Epithelial cell of esophagus (primary cell): ENCODE measurements at places on chromosomes 1 and 21.
A peak's percentile ranks its signal among the peaks of the same experiment; 100 is the strongest.

GRCh38 chr21:46562964-46563607 lies 41.8 kb downstream of the S100B start:
- DNase-seq, result no peak

DNA sequence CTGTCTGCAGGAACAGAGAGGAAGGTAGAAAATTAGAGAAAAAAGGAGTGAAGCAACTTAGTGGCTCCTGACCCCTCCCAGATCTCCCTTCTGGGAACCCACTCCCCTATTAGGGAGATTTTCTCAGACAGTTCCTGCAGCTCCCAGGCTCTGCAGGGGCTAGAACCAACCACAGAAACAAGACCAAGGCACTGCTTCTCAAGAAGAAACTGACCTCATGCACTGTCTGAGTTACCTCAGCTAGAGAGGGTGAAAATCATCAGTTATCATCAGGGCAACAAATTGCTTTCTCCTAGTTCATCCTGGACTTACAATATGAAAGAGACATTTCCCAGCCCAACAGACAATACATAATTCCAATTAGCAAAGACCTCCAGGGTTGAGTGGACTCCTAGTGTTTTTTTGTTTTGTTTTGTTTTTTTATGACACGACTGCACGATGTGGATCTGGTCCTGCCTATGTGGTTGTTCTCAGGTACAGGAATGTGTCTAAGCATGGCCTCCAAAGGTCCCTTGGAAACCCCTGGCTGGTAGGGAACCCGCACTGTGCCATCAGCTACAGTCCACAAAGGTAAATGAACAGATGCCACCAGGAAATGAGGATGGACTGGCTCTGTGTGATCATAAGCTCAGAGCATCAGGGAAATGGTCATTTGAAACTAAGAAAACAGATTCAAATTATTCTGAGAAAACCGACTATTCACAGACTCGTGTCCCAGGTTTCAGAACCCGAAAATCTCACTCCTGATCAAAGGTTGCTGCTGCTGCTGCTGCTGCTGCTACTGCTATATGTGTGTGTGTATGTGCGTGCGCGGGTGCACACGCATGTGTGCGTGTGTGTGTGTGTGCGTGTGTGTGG lies 65.3 kb downstream of the LAMC2 start:
- DNase-seq, result no peak

- DNase-seq, result no peak
Observed at GRCh38 chr1:239616673-239617072, 230.3 kb downstream of the CHRM3 start.

- no peak for DNase-seq
Observed at GRCh38 chr1:167093846-167094516, at the start of gene STYXL2. Gene STYXL2, plus strand, starts transcription at chr1:167094075. Its CDS starts 775 bp downstream, at chr1:167094850.

GRCh38 chr1:109294481-109294880 lies 11.5 kb upstream of the PSRC1 start:
- no peak for DNase-seq

- peak; percentile 79 for DNase-seq
Observed at GRCh38 chr1:16145030-16145661, 10.7 kb downstream of the EPHA2 start.

DNA sequence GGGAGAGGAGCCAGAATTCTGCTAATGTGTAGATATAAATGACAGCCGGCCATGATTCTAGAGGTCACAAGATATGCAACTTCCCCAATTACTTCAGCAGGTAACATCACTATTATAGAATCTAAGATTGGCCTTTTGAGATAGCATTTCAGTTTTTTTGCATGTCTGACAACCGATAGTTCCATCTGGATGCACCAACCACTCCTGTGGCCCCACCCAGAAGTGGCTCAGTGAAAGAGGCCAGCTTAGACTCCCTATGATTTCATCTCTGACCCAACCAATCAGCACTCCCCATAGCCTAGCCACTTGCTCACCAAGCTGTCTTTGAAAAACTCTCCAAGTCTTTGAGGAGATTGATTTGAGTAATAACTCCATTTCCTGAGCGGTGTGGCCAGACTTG lies 30.3 kb upstream of the NUF2 start:
- DNase-seq, result no peak

DNA sequence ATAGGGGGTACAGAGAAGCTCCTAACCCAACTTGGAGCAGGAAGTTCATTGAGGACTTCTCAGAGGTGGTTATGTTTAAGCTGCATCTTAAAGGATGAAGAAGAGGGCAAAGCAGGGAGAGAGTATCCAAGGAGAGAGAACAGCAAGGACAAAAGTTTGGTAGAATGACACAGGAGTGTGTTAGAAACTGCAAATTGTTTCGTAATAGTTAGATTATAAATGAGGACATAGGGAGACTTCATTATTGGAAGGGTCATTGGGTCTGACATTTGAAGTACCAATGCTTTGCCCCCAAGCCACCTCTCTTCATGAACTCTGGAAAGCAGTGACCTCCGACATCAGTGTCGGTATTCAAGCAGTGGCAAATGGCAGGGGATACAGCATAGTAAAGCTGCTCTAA lies 209.6 kb upstream of the JUN start:
- no peak for DNase-seq

- DNase-seq, result no peak
Observed at GRCh38 chr1:36023098-36023769, 60.7 kb upstream of the TEKT2 start.

DNA sequence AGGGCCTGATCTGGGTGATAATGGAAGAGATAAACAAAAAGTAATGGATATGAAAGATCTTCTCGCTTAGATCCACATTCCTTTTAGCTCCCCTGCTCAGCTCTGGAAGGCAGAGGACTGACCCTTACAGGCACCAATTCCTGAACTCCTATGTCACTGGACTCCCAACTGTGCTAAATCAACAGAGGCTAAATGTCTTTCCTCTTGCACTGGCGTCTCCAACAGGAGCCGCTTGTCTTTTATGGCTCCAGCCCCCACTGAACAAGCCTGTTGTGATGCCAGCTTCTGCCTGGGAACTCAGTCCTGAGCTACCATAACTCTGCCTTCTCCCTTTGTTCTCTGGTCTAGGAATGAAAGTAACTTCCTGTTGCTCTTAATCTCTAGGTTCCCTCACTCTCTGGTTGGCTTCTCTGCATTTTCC lies 142.1 kb upstream of the COL11A1 start:
- DNase-seq, result no peak

DNA sequence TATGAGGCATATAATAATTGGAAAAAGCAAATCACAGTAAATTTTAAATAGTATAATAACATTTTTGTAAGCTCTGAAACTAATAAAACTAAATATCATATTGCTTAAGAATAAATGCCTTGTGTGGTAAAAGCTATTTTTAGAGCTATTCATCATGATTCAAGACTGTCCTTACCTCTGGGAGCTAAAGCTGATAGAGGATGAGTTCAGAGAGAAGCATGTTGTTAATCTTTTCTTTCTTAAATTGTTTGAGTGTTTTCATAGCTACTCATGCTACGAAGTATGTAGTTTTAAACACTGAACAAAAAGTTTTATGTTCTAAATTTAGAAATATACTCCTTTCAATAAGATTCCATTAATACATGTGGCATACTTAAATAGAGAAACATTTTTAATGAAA lies 30.5 kb downstream of the IFI16 start:
- DNase-seq, result no peak

DNA sequence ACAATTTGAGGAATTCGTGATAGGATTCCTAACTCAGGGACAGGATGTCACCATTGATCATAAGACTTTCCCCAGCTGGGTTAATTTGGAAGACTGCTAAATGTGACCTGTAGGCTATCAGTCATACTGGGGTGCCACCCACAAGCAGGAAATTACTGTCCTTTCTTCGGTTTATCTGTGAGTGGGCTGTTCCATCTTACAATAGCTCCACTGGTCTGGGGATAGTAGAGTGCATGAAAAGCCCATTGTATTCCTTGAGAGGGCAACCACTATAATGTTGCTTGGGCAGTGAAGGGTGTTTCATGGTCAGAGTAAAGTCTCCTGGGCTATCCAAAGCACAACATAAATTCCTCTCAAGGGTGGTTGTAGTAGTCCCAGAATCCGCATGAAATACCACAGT lies 1523.0 kb upstream of the B3GALT2 start:
- no peak for DNase-seq

DNA sequence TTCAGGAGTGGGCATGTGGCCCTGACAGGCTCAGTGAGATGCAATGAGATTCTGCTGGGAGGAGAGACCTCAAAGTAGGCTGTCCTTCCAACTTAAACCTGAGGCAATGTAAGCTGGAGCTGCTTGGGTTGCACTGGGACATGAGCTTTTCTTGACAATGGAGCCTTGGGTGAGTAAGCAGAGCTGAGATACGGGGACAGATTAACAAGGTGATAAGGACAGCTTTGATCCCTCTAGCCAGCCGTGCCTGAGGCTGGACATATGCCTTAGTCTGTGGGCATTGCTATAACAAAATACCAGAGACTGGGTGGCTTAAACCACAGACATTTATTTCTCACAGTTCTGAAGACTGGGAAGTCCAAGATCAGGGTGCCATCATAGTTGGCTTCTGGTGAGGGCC lies 18.3 kb upstream of the NGF start:
- DNase-seq, result no peak

GRCh38 chr21:8992731-8993174 lies 1528.6 kb upstream of the TPTE start:
- no peak for DNase-seq

DNA sequence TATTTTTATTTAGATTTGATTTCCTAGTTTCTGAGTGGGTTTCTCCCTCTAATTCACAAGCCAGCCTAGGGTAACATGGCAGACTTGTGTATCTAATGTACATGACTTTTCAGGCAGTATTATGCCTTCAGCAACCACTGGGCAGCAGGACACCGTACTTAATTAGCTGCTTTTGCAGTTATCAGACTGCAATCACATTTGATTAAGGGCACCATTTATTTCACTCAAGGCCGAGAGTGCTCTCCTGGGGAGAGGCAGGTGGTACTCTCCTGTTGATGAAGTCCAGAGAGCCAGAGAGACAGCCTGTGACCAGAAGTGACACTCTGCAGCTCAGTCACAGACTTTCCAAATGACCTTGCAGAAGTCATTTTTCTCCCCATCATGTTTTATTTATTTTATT lies 18.7 kb downstream of the CYYR1 start:
- no peak for DNase-seq

DNA sequence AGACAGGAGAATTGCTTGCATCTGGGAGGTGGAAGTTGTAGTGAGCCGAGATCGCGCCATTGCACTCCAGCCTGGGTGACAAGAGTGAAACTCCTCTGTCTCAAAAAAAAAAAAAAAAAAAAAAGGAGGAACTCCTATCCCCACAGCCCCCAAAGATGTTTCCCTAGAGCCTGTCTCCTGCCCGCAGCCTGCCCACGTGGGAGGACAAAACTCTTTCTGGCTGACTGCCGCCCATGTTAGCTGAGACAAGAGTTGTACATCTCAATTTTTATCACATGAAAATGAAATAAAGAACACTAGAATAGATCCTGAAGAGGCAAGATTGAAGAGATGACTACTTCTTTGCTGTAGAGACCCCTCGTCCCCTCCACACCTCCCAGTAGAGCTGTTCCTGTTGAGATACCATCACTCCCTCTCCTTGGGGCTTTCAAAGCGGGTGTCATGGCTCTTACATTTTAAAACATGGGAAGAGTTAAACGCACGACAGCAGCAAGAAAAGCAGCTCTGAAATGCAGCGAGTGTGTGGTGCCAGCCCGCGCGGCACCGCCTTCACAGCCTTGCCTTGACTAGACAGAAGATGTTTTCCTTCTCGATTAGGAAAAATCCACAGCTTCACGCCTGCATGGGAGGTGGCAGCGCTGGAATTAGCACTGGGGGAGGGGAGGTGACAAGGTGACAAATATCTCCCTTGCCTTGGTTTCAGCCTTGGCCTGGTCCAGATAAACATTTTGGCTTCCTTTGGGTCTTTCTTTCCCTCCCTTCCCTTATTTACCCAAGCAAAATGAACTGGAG lies 253.4 kb upstream of the CSF3R start:
- DNase-seq, result no peak

DNA sequence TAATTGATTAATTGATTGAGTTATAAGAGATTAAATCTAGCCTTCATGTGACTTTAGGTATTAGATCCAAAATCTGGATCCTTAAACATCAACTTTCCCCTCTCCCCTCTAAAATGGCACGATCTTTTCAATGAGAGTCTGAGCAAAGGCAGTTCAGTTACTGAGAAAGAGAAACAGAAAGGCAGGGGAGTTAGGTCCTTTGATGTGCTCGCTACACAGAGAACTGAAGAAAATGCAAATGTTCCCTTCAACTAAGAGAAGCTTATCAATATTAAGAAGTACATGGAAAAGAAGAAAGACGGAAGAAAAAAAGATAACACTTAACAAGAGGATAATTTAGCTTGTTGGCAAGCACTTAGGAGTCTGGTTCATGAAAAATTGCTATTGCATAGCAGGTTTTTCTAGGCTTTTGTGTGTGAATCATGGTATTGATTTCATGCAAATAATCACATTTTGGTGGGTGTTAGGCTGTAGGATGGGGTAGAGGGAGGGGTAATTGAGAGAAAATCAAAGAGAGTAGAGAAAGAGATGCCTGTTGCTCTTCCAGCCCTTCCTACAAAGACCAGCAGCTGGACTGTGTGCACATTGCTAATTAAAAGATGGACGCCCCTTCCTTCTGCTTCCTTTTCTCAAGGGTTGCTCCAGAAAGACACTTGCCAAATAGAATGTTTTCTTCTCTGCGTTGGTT lies 307.6 kb upstream of the PLXNA2 start:
- no peak for DNase-seq

GRCh38 chr1:245484176-245484575 lies 329.4 kb downstream of the KIF26B start:
- no peak for DNase-seq

- peak; percentile 83 for DNase-seq
Observed at GRCh38 chr1:205976708-205977401, 26.3 kb downstream of the RAB7B start.

GRCh38 chr1:19808351-19808750 lies 6.7 kb downstream of the RNF186 start:
- DNase-seq, result no peak

GRCh38 chr1:229619614-229620013 lies 6.3 kb downstream of the TAF5L start:
- no peak for DNase-seq

GRCh38 chr1:65688215-65688566 lies 104.5 kb upstream of the PDE4B start:
- no peak for DNase-seq

DNA sequence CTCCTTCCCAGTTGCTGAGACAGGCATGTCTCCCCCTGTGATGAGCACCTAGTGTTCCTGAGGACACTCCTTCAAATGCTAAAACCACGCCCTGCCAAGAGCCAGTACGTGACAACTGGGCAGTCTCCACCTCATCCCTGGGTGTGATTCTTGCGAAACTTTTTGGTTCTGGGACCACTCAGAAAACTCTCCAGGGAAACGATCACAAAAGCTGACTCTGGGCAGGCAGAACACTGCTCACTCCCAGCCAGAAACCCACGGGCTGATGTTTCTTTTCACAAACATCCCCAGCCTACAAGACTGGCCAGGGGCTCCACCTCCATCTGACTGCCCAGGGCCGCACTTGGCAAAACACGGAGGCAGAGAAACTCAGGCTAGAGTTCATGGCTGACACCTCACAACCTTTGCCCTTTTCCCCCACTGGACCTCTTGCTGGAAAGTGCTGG lies 24.4 kb downstream of the DHRS3 start:
- DNase-seq, result peak; percentile 50

GRCh38 chr1:236176337-236177336 lies 34.3 kb downstream of the GPR137B start:
- DNase-seq, result no peak

GRCh38 chr1:54968551-54968950 lies 11.9 kb upstream of the TMEM61 start:
- DNase-seq, result no peak
